ENCODE measurements at places on chromosomes 6 and 20.

- no peak for DNase-seq
Measured at GRCh38 chr6:66522864-66523263, 815.8 kb upstream of the EYS start.

DNA sequence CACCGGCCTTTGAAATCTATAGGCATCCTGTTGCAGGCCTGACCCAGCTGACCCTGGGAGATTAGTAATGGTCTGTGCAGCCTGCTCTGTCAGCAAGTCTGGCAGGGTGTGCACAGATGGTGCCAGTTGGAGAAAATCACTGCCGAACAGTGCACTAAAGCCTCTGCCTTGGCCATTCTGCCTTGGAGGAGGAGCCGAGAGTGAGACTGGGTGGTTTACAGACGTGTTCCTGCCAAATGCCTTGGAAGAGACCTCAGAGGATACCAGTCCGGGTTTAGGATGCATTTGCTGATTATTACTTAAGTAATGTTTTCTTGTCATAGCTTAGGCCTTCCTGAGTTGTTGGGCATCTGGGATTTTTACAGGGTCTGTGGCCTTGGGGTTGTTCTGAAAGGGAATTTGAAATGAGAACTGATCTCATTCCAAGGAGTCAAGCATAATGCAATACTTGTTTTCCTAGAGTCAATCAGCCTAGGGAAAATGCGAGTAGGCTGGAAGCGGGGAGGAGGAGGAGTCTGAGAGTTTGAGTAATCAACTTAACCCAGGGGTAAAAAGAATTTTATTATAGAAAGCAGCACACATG lies 292.1 kb downstream of the SOX4 start:
- DNase-seq: no peak

DNA sequence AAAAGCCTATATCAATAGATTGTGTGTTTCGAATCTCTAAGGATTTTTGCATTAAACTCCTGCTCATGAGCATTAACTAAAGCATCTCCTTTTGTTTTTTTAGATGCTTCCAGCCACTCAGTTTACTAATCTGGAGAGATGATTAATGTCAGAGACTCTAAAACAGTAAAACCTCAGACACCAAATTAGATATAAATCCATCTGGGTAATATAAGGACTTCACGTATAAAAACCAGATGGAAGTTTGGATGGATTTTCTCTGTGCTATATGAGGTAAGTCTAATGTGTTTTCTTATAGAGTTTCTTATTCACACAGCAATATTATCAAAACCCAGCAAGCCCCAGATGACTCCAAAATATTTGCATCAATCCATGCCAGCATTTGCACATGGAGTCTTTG lies 137.2 kb downstream of the SYNE1 start:
- no peak for DNase-seq

DNA sequence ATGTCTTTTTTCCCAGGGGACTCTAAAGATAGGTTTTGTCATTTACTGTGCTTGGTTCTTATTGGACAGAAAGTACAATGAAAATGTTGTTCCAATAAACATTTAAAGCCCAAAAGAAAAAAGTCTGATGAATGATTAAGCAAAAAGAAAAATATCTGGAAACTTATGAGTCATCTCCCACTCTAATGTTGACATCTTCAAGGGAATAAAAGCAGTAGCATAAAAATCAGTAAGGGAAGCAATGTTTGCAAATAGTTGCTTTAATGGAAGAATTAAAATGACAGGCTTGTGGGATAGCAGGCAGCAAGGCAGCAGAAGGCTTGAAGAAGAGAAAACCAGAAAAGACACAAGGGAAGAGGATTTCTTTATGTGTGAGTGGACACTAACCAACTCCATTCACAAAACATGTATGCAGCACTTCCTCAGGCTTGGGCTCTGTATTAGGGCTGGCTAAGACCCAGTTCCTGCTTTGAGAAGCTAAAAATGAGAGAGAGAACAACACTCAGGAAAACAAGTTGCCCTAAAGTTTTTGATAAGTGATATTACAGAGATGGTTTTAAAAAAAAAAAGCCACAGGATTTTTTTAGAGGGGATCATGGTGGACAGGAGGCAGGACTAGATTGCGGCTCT lies 263.2 kb upstream of the NT5E start:
- DNase-seq: no peak

GRCh38 chr6:113607821-113608545 lies 249.2 kb upstream of the MARCKS start:
- no peak for DNase-seq

DNA sequence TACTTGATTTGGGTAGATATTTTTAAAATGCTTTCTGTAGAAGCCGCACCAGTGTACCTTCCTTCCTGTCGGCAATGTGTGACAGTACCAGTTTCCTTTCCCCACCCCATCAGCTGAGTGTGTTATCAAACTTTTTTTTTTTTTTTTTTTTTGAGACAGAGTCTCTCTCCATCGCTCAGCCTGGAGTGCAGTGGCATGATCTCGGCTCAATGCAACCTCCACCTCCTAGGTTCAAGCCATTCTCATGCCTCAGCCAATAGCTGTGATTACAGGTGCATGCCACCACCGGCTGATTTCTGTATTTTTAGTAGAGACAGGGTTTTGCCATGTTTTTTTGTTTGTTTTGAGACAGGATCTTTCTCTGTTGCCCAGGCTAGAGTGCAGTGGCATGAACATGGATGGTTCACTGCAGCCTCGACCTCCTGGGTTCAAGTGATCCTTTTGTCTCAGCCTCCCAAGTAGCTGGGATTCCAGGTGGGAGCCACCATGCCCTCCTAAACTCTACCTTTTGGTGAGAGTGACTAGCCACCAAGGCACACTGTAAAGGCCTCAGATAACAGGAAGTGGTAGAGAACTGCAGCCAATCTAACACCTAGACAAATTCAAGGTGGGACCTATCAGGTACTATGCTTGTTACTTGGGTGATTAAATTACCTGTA lies 26.5 kb upstream of the ZBTB22 start:
- no peak for DNase-seq

- no peak for DNase-seq
Measured at GRCh38 chr6:164856138-164856537, 453.3 kb downstream of the C6orf118 start.

Measured in right renal cortex interstitium (tissue), 3 donors.